ENCODE measurements at places on chromosomes 6 and 20.

GRCh38 chr20:32354592-32355416, 3.3 kb upstream of the ASXL1 start:
- no peak for DNase-seq

- no peak for DNase-seq
Observed at GRCh38 chr20:31605902-31606803, 1.1 kb downstream of the ID1 start.

DNA sequence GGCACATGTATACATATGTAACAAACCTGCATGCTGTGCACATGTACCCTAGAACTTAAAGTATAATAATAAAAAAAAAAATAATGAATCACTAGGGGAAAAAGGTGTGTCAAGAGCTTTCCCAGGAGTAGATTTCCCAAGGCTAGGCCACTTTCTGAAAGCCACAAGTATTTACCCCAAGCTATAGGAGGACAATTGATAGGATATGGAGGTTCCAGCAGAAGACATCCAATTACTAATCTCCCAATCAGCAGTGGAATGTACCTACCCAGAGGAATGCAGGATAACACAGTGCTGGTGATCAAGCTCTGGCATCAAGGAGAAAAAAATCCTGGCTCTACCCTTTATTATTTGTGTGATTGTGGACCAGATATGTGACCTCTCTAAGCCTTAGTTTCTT, 562.7 kb downstream of the RFPL4B start:
- peak; percentile 29 for DNase-seq

DNA sequence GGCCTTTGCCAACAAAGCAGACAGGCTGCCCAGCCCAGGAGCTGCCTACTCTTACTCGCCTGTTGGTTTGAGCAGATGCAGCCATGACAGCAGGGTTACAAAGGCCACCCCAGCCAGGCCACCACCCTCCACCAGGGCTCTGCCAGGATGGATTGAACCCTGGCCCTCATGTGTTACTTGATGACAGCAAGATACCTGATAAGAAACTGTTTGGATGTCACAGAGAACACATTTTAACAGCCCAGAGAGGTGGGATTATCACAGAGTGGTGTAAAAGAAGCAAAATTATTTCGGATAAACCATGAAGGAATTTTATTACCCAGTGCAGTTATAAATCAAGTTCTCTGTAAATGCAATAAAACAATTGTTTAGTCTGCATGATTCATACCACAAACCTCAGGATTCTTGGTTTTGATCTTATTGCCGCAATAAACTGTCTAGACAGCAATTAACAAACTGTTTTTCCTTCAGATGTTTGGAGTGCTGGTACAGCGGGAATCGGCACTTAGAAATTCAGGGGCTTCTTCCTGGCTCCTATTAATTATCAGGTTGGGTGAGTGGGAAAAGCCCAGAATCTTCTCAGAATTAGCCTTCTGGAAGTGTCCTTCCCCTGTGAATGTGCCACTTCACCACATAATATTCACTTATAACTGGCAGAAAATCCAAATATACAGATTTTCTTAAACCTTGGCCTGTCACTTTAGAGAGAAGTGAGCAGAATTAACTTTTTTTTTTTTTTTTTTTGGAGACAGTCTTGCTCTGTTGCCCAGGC, 58.0 kb upstream of the SALL4 start:
- peak; percentile 36 for DNase-seq

DNA sequence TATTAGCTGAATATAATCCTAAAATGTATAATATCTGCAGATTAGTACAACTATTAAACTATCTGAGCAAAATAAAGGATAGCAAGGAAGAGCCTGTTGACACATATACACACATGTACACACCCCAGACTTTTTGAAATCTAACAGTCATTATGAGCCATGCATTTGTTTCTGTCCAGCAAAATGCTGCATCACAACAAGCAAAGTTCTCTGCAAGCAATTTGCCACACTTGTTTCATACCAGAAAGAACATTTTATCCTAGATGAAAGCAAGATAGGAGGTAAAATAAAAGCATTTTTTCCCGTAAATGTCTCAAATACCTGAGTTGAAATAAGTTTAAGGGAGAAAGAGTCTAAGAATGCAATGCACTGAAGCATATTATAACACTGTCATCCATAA, 145.2 kb downstream of the COL21A1 start:
- DNase-seq: no peak

DNA sequence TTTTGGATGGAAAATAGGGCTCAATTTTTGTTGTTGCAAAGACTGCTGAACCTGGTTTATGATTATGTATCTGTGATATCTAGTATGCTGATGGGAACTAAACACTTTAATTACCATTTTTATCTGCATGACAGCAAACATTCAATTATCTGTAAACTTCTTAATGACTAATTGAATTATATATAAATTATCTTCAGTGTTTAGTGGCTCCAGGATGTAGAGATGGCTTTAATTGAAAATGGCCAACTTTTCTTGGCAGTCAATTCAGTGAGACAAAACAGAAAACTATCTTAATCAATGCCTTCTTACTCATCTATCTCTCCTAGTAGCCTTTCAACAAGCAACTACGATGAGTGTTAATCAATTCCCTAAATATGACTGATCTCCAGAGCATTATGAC, 591.3 kb downstream of the HACE1 start:
- DNase-seq: no peak

- no peak for DNase-seq
Observed at GRCh38 chr6:113127786-113128419, 729.2 kb upstream of the MARCKS start.

DNA sequence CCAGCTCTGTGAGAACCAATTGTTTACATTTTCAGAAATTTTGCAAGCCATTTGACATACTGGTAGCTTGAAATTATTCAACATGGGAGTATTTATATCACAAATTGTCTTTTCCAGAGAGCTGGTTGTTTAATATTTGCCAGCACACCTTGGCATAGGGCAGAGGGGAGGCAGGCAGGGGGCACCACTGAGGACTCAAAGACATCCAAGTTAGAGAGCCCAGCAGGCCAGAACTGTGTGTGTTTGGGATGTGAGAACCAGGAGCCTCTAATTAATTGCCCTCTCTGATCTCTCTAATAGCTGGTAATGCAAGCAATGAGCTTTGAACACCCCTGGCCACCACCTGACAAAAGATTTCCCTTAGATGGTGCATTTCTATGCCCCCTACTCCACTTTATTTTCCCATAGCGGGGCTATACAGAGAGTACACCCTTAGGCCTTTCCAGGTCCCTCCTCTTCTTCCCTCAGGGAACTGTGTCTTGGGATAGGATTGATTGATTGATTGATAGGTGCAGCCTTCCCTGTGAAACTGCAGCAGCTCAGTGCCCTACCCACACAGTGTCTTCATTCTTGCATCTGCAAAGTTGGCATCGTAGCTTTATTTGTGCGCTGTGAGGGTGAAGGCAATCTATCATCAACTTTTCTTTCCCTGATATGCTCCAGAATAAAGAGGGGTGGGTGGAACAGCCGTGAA, 29.2 kb downstream of the MOCS1 start:
- DNase-seq: no peak

- no peak for DNase-seq
Observed at GRCh38 chr6:74657011-74657410, 548.8 kb downstream of the COL12A1 start.

- peak; percentile 8 for DNase-seq
Observed at GRCh38 chr20:53547664-53548239, 45.9 kb downstream of the ZNF217 start.

GRCh38 chr6:130037207-130037811, 18.9 kb downstream of the L3MBTL3 start:
- no peak for DNase-seq

DNA sequence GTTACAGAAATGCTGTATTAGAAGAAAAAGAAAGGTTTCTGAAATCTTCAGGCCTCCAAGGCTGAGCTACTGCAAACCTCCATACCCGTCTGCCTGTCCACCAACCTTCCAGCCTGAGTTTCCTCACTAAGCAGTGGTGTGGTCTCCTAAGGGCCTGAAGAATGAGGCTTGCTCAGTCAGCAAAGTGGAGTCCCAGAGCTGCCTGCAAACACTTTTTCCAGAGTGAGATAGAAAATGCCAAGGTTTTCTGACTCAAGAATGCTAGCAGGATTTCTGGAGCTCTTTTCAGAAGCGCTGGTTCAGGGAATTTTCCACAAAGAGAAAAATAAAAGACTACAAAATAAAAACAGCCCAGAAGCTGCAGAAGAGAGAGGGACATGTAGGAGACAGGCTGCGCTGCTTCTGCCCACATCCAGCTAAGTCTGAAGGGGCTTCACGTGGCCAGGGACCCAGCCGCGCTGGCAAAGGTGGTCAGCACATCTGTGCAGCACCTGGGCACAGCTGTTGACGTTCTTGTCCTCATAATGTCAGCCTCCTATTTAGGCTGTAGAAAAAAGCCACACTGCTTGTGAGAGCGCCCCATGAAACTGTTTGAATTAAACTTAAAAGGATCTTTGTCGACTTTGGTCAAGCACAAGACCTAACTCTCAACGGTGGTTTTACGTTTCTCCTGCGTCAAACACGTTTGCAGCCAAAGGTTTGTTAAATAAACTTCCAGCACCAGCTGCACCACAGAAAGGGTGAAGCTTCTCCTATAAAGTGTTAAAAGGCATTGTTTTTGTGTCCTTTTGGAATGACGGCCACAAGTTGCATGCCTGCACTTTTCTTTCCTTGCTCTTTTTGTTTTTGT, 209.0 kb downstream of the THBS2 start:
- no peak for DNase-seq

GRCh38 chr6:33926451-33926850, 122.6 kb upstream of the MLN start:
- DNase-seq: no peak

GRCh38 chr20:48281501-48281900, 496.2 kb upstream of the SULF2 start:
- no peak for DNase-seq

DNA sequence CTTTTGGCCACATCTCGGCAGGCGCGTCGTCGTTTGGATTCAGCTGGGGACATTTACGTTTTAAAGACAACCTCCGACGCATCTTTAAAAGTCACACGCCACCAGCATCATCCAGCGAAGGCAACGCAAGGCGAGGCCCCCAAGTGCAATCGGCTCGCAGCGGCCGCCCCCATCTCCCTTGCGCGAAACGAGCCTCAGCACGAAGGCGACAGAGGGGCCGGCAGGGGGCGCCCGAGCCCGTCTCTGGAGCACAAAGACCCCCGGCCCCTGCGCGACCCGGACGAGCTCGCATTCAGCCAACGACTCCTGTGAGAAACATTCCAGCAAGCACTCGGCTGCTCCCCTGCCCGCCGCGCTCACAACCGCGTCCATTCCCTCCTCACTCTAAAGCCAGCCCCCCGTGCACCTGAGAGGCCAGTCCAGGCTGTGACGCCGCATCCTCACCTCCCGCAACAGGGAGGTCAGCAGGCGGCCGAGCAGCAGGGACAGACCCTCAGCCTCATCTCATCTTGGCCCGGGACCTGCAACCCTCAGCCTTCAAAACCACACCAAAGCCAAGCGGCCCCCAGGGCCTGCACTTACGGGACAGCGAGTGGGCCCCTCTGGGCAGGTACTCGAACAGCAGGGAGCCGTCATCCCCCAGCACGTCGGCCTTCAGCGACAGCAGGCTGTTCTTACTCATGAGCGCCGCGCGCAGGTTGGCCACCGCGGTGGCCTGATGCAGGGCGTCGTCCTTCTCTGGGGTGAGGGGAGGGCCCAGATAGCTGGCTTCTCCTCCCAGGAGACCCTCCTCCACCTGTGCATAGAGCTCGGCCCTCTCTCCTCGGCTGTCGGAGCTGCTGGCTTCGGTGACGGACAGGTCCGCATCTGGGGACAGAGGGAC, 35.8 kb downstream of the SLC2A4RG start:
- no peak for DNase-seq

- no peak for DNase-seq
Observed at GRCh38 chr6:149508485-149508884, 23.7 kb upstream of the ZC3H12D start.

DNA sequence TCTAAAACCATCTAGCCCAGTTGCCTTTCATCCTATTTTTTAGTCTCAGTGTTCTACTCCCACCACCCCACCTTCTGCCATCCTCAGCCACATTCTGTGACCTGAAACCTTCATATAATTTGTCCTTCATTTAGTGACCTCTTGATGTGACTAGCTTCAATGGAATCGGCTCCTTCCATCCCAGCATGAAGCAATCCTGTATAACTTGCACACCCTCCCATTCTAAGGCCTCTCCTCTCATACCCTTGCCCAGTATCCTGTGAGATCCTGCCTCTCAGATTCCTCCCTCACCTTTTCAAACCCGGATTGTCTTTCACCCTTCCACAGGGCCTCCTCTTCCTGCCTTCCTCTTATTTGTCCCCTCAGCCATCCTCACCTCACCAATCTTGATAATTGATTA, 3.1 kb downstream of the ZNF76 start:
- DNase-seq: no peak

DNA sequence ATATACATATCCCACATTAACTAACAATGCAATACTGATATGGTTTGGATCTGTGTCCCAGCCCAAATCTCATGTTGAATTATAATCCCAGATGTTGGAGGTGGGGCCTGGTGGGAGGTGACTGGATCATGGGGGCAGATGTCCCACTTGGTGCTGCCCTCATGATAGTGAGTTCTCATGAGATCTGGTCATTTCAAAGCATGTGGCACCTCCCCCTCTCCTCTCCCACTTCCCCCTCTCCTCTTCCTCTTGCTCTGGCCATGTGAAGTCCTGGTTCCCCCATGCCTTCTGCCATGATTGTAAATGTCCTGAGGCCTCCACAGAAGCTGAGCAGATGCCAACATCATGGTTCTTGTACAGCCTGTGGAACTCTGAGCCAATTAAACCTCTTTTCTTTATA, 71.2 kb downstream of the FYN start:
- DNase-seq: no peak

- DNase-seq: peak; percentile 69
Observed at GRCh38 chr20:1499528-1500420, 8.6 kb upstream of the SIRPB2 start.

DNA sequence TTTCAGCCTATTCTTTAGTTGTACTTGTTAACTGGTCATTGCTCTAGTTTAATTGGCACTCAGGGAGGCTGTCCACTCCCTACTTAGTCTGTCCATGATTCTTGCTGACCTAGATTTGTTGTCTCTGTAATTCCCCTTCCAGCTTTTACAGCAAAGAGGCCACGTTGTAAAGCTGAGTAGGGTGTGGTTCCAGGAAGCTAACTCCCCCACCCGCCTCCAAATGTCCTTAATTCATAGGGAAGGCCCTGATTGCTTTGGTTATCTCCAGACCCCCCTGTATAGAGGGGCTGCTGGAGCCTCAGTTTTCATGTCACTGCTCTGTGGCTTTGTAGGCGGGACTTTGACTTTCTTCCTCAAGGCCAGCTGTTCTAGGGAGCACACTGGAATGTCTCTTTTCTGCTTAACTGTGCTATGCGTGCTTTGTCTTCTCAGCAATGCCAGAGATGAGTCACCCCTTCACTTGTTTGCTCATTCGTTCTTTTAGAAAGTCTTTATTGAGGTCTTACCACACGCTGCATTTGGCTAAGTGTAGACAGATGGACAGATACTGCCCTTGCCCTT, 175.1 kb upstream of the JAG1 start:
- DNase-seq: peak; percentile 58
